Right forelimb (tissue), 1 donor: ENCODE measurements at places on chromosomes 2 and 18.

- no peak for DNase-seq
Measured at GRCh38 chr2:172425336-172425735, 2.0 kb upstream of the ITGA6 start.

DNA sequence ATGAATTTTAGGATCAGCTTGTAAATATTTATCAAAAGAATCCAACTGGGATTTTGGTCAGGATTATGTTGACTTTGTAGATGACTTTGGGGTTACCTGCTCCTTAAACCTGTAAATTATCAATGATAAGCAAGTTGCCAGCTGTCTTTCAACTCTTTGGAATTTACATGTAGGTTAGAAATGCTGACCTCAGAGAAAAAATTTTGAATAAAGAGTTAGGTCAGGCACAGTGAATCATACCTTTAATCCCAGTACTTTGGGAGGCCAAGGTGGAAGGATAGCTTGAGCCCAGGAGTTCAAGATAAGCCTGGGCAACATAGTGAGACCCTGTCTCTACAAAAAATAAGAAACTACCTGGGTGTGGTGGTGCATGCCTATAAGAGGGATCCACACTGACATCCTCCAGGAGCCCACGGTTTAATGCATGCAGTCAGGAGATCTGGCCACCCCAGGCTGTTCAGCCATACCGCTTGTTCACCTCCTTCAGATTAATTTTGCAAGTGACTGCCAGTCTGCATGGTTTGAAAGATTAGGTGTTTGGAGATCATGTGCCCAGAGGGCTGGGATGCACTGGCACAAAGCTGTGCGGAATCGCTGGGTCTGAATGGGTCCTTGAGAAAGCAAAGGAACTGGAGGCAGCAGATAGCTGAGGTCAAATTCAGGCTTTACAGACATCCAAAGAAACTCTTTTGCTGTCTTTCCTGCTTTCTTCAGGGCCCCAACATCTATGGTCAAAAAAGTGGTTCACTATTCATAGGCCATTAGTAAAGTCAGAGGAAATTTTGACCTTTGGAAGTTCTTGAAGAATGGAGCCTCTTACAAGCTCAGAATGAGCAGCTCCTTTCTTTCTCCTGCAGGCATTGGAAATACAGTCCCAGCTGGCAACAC, 83.4 kb upstream of the TXNDC2 start:
- DNase-seq: no peak

GRCh38 chr18:9642799-9643462, 28.6 kb upstream of the PPP4R1 start:
- no peak for DNase-seq

DNA sequence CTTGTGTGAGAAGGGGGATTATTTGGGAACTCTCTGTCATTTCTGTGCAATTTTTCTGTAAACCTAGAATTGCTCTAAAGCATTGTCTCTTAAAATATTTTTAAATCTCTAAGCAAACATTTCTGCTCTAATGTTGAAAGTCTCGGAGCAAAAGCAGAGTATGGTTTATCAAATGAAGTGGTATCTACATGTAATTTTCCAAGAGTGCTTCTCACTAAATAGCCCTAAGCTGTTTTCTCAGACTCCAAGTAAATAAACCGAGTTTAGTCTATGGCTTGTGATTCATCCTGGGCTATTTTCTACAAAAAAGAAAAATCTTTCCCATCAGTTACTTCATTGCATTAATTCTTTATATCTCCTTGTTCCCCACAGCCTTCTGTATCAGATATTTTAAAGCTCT, 90.8 kb downstream of the METTL4 start:
- DNase-seq: no peak

- DNase-seq: no peak
Measured at GRCh38 chr2:178109813-178110212, 2.4 kb upstream of the RBM45 start.

GRCh38 chr18:10188971-10189810, 265.2 kb upstream of the APCDD1 start:
- no peak for DNase-seq

- DNase-seq: no peak
Measured at GRCh38 chr2:226427538-226428307, 371.9 kb downstream of the IRS1 start.

GRCh38 chr2:150885774-150886386, 375.8 kb downstream of the RBM43 start:
- DNase-seq: no peak

DNA sequence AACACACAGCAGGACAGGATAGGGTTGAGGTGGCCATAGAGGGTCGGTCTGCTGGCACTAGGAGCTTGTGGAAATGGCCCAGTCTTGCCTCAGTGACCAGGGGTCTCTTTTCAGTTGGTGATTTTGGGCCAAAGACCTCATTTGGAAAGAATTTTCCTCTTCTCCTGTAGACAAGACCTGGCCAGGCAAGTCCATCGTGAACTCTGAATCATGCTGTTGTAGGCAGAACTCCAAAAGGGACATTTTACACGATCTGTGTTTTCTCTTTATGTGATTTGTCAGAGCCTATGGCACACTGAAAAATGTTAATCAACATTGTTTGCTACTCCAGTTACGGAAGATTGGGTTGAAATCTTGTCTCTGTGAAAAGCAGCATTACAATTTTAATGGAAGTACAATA, 126.1 kb upstream of the PXDN start:
- no peak for DNase-seq

- DNase-seq: no peak
Measured at GRCh38 chr18:11963991-11964484, 17.3 kb upstream of the IMPA2 start.

DNA sequence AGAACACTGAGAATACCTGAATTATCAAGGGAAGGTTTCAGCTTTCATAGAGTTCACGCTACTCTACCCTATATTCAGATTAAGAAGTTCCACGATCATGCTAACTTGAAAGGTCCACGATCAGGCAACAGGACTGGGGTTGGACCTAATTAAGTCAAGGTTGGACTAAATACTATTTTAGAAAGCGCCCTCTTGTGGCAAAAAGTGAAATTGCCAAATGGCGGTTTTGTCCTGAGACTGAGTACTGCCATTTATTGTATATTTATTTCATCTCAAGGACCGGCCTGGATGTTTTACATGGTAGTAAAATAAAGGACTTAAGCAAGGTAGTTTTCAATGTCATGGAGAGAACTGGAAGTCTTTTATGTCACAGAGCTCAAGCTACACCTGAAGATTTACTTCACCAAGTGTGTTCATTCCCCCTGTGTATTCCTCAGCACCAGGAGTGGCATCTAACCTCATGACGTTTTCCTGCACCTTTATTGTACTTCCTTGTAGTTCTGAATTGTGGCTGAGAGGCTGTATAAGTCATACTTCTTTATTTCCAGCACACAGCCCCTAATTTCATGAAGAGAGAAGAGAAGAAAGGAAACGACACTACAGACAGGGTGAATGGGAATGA, 56.8 kb downstream of the SRD5A2 start:
- no peak for DNase-seq

DNA sequence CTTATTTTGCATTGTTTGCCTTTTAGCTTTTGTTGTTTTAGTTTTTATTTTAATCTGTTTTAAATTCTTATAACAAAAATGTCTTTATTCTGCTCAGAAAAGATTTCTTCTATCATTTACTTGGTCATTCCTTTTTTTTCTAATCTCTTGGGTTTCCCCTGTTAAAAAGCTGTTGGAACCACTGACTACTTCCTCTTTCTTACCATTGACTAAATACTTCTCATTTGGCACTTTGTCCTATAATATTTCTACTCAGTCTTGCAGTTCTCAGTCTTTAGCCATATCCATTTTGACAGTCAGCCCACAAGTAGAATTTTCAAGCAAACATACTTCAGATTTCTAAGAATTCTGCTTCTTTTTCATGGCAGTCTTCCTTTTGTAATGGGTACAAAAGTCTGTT, 567.2 kb downstream of the SATB2 start:
- DNase-seq: no peak

DNA sequence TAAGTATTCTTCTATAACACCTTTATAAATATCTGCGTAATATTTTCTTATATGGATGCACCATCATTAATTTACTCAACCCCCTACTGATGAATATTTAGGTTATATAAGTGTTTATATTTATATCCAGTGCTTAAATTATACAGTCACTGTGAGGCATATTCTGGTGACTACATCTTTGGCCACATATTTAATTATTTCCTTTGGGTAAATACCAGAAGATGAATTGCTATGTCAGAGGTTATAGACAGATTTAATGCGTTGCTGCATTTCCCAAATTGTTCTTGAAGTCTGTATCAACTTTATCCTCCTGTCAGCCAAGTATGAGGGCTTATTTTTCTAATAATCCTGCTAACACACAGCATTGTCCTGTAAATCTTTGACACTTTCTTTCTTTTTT, 18.7 kb downstream of the DYSF start:
- DNase-seq: no peak

DNA sequence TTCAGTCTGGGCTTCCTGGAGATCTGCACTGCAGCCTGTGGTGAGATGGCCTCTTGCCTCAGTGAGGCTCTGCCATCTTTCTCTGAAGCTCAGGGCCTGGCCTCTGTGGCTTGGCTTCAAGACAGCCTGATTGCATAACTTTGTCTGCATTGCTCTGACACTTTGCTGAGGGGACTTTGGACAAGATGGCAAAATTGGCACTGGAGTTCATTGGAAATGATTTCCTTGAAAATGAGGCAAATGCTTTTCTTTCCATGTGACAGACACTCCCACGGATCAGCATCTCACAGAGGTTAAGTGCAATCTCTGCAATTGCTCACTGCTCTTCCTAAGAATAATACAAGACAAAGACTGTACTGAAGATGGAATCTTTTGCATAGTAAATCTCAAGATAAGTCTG, 166.8 kb downstream of the KCNS3 start:
- no peak for DNase-seq

- DNase-seq: no peak
Measured at GRCh38 chr2:134231965-134232340, 21.9 kb upstream of the MGAT5 start.

DNA sequence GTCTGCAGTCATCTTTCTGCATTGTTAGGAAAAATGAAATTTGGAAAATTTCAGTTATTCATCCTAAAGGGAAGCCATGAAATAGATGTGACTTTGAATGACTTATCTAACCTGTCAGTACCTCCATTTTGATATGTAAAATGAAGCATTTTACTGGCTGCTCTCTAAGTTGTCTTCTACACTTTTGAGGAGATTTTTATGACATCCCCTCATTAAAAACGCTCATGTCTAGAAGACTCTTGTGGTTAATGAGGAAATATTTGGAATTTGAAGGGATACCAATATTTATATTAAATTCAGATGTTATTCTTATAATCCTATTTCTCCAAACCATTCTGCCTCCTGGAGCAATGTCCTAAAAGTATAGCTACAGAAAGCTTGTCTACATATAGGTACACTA, 73.8 kb upstream of the THUMPD2 start:
- no peak for DNase-seq

DNA sequence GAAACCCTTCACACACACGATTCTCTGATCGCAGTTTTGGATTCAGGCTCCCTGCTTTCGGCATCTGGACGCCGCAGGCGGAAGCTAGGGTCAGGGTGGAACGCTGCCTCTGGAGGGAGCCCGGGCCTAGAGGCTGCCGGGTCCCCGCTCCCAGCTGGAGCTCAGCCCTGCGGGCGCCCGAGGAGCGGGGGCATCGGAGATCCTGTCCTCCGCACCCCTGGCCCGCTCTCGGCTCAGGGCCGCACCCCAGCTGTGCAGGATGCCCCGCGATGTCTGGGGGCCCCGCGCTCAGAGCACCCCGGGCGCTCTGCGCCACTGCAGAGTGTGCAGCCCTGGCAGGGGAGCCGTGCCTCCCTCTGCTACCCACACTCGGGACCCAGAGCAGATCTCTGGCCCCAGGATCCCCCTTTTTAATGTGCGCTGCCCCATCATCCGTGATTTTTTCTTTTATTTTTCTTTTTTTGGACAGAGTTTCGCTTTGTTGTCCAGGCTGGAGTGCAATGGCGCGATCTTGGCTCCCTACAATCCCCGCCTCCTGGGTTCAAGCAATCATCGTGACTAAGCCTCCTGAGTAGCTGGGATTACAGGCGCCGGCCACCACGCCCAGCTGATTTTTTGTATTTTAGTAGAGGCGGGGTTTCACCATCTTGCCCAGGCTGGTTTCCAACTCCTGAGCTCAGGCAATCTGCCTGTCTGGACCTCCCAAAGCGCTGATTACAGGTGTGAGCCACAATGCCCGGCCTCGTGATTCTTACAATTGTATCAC, 54.8 kb upstream of the TUBA3E start:
- no peak for DNase-seq

DNA sequence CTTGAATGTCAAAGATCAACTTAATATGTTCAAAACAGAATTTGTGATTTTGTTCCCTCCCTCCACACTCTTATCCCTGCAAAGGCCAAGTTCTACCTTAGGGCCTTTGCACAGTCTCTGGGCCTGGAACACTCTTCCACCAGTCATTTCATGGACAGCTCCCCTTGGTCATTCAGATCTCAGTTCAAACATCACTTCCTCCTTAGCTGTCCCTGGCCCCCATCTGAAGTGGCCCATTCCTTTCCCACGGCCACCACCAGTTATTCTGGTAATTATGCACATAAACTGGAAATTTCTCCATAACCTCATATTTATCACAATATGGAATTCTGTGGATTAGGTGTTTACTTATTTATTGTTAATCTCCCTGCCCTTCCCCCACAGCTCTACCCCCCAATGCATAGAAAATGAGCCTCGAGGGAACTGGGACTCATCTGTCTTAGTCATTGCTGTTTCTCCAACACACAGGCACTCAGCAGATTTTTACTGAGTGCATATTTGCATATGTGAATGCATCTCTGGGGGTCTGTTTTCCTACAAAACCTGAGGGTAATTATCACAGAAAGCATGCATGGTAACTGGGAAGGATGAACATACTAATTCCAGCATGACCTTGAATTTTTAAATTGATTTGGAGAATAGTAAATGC, 35.5 kb upstream of the SPTBN1 start:
- no peak for DNase-seq

- no peak for DNase-seq
Measured at GRCh38 chr2:63876311-63876710, 34.6 kb downstream of the UGP2 start.

- no peak for DNase-seq
Measured at GRCh38 chr2:235406430-235406829, 87.4 kb upstream of the AGAP1 start.

DNA sequence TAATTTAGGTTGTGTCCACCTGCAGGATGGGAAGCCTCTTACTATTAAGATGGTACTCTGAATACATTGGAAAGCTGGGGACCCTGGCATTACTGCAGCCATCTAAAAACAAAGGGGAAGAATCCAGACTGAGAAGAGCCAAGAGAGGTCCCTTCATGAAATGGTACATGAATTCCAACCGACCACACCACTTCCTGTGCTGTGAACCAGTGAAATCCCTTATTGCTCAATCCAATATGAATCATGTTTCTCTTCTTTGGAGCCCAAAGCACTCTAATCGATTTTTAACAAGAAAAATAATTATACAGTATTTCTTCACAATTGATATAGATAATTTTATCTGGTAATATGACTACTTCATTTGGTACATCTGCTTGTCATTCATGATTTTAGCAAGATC, 479.7 kb upstream of the RAB6C start:
- DNase-seq: no peak

- no peak for DNase-seq
Measured at GRCh38 chr2:56580242-56580641, 396.5 kb downstream of the CCDC85A start.
